Stimulated activated CD8-positive, alpha-beta memory T cell treated with anti-CD3 and anti-CD28 coated beads, Interleukin-4, amount 100 ng/mL, for 1 hour (primary cell): ENCODE measurements at places on chromosomes 5 and 9.

GRCh38 chr5:107553117-107553555, 117.6 kb downstream of the EFNA5 start:
- DNase-seq: no peak

GRCh38 chr5:54571462-54571861, 53.9 kb downstream of the SNX18 start:
- no peak for DNase-seq

GRCh38 chr9:23768861-23769260, 57.2 kb downstream of the ELAVL2 start:
- DNase-seq: no peak

GRCh38 chr5:36777105-36777757, 99.3 kb upstream of the NIPBL start:
- no peak for DNase-seq
